ENCODE measurements at places on chromosomes 4 and X. TPM values are rescaled to one million over a fixed set of nuclear protein-coding genes. Genes with fewer than 3 reads are reported as not detected.

The PDE6B gene
- 12.7 TPM for total RNA-seq

The MAGEA11 gene
- total RNA-seq, result 0.18 TPM

The TEX13D gene
- total RNA-seq, result not detected

The CWH43 gene
- not detected for total RNA-seq

The CDX4 gene
- total RNA-seq, result 21.7 TPM

The NOX1 gene
- not detected for total RNA-seq

The CYBB gene
- total RNA-seq, result 0.14 TPM

The CCDC110 gene
- total RNA-seq, result 0.22 TPM

The ARHGEF38 gene
- not detected for total RNA-seq

The SPATA4 gene
- total RNA-seq, result not detected

The TMSB4X gene
- total RNA-seq, result 11,693 TPM

The CTAG1B gene
- not detected for total RNA-seq

The SOD3 gene
- 0.07 TPM for total RNA-seq

The CCDC120 gene
- total RNA-seq, result 4.7 TPM

The GJB1 gene
- total RNA-seq, result 0.10 TPM

The FAT1 gene
- total RNA-seq, result 83.9 TPM

The TENM3 gene
- total RNA-seq, result 83.5 TPM

The PAK3 gene
- total RNA-seq, result 1.8 TPM

The NLRP2B gene
- not detected for total RNA-seq

The REPS2 gene
- 0.31 TPM for total RNA-seq

The TIGD4 gene
- total RNA-seq, result 1.8 TPM

The DOK7 gene
- 0.22 TPM for total RNA-seq

The CXXC4 gene
- 0.67 TPM for total RNA-seq

The MAGEA10 gene
- not detected for total RNA-seq

The MAPK10 gene
- total RNA-seq, result 11.6 TPM

The MAN2B2 gene
- 4.4 TPM for total RNA-seq

The IL1RAPL2 gene
- 0.03 TPM for total RNA-seq

The MAGEA2 gene
- total RNA-seq, result 3.5 TPM

The TLR6 gene
- total RNA-seq, result not detected

The RHOH gene
- total RNA-seq, result 2.1 TPM

The FAM53A gene
- total RNA-seq, result 7.4 TPM

The ADGRG2 gene
- total RNA-seq, result 7.8 TPM

The PPARGC1A gene
- 2.0 TPM for total RNA-seq

The MTTP gene
- 0.14 TPM for total RNA-seq

The TBC1D8B gene
- total RNA-seq, result 1.1 TPM

The SPARCL1 gene
- total RNA-seq, result 0.81 TPM

The PWWP3B gene
- total RNA-seq, result 0.52 TPM

The HSFX4 gene
- not detected for total RNA-seq

The HPGDS gene
- total RNA-seq, result 0.21 TPM

The SERPINA7 gene
- total RNA-seq, result not detected

The PRDM8 gene
- 0.07 TPM for total RNA-seq

The PCDH7 gene
- total RNA-seq, result 3.7 TPM

The SUPT20HL1 gene
- not detected for total RNA-seq

The TCEAL2 gene
- total RNA-seq, result 7.5 TPM

The CDKN2AIP gene
- 19.7 TPM for total RNA-seq

The SYN1 gene
- 2.1 TPM for total RNA-seq

The WDR17 gene
- total RNA-seq, result 1.0 TPM

The IL2 gene
- total RNA-seq, result not detected

The CLDN34 gene
- total RNA-seq, result not detected

The USP51 gene
- total RNA-seq, result 6.7 TPM

The GSX2 gene
- 1.4 TPM for total RNA-seq

The IL21 gene
- not detected for total RNA-seq

The AMBN gene
- total RNA-seq, result not detected

The OPHN1 gene
- total RNA-seq, result 2.6 TPM

The LRAT gene
- 15.8 TPM for total RNA-seq

The DKK2 gene
- not detected for total RNA-seq

The VCX2 gene
- total RNA-seq, result not detected

The DSPP gene
- not detected for total RNA-seq

The RP2 gene
- 28.3 TPM for total RNA-seq

The GEMIN8 gene
- 34.1 TPM for total RNA-seq

All from H7 (cell line).